H9 (cell line): ENCODE measurements at places on chromosomes 3 and 15.
A peak's percentile ranks its signal among the peaks of the same experiment; 100 is the strongest.

GRCh38 chr15:68631601-68632051 is 52.8 kb downstream of the CORO2B start:
- no peaks in the 10 kb centered on the region for H3K36me3 ChIP-seq
- H3K27ac ChIP-seq: no peak overlapping the region

GRCh38 chr3:167330993-167331785 is 48.9 kb downstream of the ZBBX start:
- H3K27ac ChIP-seq: no peak overlapping the region
- H3K27me3 ChIP-seq: no peaks in the 10 kb centered on the region
- no peak overlapping the region for H3K4me3 ChIP-seq
- DNase-seq: no peak

DNA sequence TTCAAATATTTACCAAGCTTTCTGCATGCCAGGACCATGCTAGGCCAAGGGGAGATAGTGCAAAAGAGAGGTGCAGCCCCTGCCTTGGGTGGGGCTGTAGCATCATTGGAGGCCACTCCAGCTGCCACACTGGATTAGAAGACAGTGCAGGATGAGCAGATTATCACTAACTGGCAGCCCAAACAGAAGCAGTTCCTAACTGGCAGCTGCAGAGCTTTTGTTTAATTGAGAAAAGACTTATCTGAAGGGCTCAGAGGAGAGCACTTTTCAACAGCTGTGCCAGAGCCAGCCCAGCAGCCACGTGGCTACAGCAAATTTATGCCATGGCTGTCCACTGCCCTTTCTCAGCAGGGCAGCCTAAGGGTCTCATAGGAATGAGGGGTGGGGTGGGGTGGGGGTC is 13.5 kb upstream of the ACSBG1 start:
- H3K27me3 ChIP-seq: no peaks in the 10 kb centered on the region
- H3K4me1 ChIP-seq: no peaks in the 10 kb centered on the region
- DNase-seq: no peak
- H3K27ac ChIP-seq: no peak overlapping the region
- peaks cover 3% of the 10 kb centered on the region; the same call in 2 of the 3 replicates for H3K36me3 ChIP-seq
- no peak overlapping the region for H3K4me3 ChIP-seq

- peak; percentile 39 for DNase-seq
- H3K27ac ChIP-seq: no peak overlapping the region
- no peaks in the 10 kb centered on the region for H3K27me3 ChIP-seq
- H3K36me3 ChIP-seq: peaks cover 13% of the 10 kb centered on the region
- no peak overlapping the region for H3K4me3 ChIP-seq
These were observed 34.6 kb upstream of the EPHA6 start for GRCh38 chr3:96779810-96780209.

- H3K4me1 ChIP-seq: no peaks in the 10 kb centered on the region; the same call in 1 of the 2 replicates
- H3K4me3 ChIP-seq: no peak overlapping the region
- no peaks in the 10 kb centered on the region for H3K27me3 ChIP-seq
These were observed 237.6 kb upstream of the BHLHE40 start for GRCh38 chr3:4741404-4742307.

DNA sequence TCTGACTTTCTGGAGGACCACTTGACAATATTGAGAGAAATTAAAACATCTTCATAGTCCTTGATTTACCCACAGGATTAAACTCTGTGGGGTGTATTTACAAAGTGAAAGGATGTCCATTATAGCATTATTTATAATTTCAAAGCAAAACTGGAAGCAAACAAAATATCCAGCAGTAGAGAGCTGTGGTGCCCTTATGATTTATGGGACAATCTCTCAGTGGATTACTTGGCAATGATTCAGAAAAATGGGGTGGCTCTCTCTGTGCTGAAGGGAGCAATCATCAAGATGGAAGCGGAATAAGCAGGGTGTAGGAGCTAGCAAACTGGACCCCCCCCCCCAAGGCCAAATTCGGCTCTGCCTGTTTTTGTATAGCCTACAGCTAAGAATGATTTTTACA is 9.0 kb downstream of the PPCDC start:
- H3K27me3 ChIP-seq: no peaks in the 10 kb centered on the region
- no peak overlapping the region for H3K27ac ChIP-seq
- DNase-seq: no peak
- no peak overlapping the region for H3K4me3 ChIP-seq
- H3K36me3 ChIP-seq: peaks cover 19% of the 10 kb centered on the region; the same call in 2 of the 3 replicates

- no peaks in the 10 kb centered on the region for H3K36me3 ChIP-seq
- no peaks in the 10 kb centered on the region; the same call in 1 of the 2 replicates for H3K4me1 ChIP-seq
- DNase-seq: no peak
- no peaks in the 10 kb centered on the region for H3K27me3 ChIP-seq
- H3K4me3 ChIP-seq: no peak overlapping the region
These were observed 28.8 kb downstream of the CD47 start for GRCh38 chr3:108062051-108062450.

GRCh38 chr15:94586099-94586498 is 354.7 kb downstream of the MCTP2 start:
- no peak overlapping the region for H3K27ac ChIP-seq
- no peaks in the 10 kb centered on the region; the same call in 1 of the 2 replicates for H3K27me3 ChIP-seq
- DNase-seq: no peak
- H3K4me1 ChIP-seq: no peaks in the 10 kb centered on the region; the same call in 1 of the 2 replicates
- H3K36me3 ChIP-seq: no peaks in the 10 kb centered on the region
- no peak overlapping the region for H3K4me3 ChIP-seq

DNA sequence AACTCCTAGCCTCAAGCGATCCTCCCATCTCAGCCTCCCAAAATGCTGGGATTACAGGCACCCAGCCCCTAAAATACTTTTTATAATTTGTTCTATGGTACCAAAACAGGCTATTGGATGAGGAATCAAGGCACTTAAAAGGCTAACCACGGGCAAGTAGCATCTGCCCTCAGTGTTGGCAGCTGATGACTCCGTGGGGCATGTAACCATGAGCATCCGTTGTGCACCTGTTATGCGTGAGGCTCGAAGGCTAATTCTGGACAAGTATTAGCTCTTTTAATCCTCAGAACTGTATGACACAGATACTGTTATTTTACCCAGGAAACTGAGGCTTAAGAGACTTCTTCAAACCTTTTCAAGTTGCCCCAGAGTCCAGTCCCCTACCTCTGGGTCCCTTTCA is 10.2 kb downstream of the WDR73 start:
- H3K4me1 ChIP-seq: no peaks in the 10 kb centered on the region
- H3K36me3 ChIP-seq: peaks cover 89% of the 10 kb centered on the region
- no peak overlapping the region for H3K27ac ChIP-seq
- no peak overlapping the region for H3K4me3 ChIP-seq
- H3K27me3 ChIP-seq: no peaks in the 10 kb centered on the region

- H3K27me3 ChIP-seq: no peaks in the 10 kb centered on the region
- H3K27ac ChIP-seq: no peak overlapping the region
- peaks cover 13% of the 10 kb centered on the region; the same call in 1 of the 2 replicates for H3K4me1 ChIP-seq
- H3K4me3 ChIP-seq: no peak overlapping the region
- peaks cover 78% of the 10 kb centered on the region for H3K36me3 ChIP-seq
These were observed 34.0 kb downstream of the DHX30 start for GRCh38 chr3:47836986-47837385.

DNA sequence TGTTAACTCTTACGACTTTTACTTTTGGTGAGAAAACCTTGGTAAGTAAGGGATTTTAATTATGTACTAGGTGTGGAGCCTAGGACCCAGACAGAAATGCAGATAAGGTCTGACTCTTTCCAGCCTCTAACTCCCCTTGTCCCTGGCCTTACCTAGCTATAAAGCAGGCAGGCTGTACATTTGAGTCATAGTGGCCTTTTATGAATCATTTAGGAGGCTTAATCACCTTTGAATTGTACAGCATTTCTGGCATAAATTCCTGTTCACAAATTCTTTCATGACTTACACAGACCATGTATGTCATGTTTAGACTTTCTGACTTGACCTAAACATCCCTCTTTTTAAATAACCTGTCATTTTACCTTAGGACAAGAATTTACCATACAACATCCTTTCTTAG is 47.4 kb downstream of the CHCHD4 start:
- peaks cover 8% of the 10 kb centered on the region for H3K36me3 ChIP-seq
- H3K27ac ChIP-seq: no peak overlapping the region
- H3K4me3 ChIP-seq: no peak overlapping the region
- no peak for DNase-seq
- H3K27me3 ChIP-seq: no peaks in the 10 kb centered on the region

DNA sequence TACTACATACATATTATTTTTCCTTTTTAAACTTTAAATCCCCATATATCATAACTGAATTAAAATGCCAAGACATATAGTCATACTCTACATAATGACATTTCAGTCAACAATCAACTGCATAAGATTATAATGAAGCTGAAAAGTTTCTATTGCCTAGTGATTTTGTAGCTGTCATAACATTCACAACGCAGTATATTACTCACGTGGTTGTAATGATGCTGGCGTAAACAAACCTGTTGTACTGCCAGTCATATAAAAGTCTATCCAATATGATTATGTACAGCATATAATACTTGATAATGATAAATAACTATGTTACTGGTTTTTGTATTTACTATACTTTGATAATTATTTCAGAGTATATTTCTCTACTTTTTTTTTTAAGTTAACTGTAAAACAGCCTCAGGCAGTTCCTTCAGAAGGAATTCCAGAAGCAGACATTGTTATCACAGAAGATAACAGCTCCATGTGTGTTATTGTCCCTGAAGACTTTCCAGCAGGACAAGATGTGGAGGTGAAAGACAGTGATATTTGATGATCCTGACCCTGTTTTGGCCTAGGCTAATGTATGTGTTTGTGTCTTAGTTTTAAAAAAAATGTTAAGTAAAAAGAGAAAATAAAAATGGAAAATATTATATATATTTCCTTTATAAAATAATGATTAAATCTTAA is 443.4 kb upstream of the UBE2E2 start:
- no peaks in the 10 kb centered on the region; the same call in 2 of the 3 replicates for H3K36me3 ChIP-seq
- no peaks in the 10 kb centered on the region for H3K27me3 ChIP-seq
- no peak overlapping the region for H3K27ac ChIP-seq
- no peaks in the 10 kb centered on the region for H3K4me1 ChIP-seq

DNA sequence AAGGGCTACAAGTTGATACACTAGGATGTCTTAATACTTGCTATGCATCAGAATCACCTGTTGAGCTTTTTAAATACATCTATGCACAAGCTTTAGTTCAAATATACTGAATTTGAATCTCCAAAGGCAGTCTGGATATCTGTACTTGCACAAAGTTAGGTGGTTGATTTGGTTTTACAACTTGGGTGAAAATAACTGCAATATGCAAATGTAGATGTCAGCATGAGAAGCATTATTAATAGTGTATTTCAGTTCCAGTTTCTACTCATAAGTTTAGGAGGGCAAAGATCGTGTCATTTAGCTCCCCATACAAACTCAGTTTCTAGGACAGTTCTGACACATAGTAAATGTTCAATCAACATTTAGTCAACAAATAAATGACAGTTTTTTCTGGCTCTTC is 25.6 kb downstream of the IQCB1 start:
- H3K4me3 ChIP-seq: no peak overlapping the region
- H3K27me3 ChIP-seq: no peaks in the 10 kb centered on the region
- peaks cover 26% of the 10 kb centered on the region for H3K36me3 ChIP-seq
- no peak for DNase-seq

- H3K4me1 ChIP-seq: no peaks in the 10 kb centered on the region
- no peak overlapping the region for H3K27ac ChIP-seq
- no peak overlapping the region for H3K4me3 ChIP-seq
- no peaks in the 10 kb centered on the region for H3K36me3 ChIP-seq
- no peaks in the 10 kb centered on the region for H3K27me3 ChIP-seq
These were observed 651.7 kb upstream of the CCDC54 start for GRCh38 chr3:106725566-106725965.

- H3K4me1 ChIP-seq: no peaks in the 10 kb centered on the region
- no peak overlapping the region for H3K4me3 ChIP-seq
- H3K27ac ChIP-seq: no peak overlapping the region
- no peaks in the 10 kb centered on the region for H3K36me3 ChIP-seq
- H3K27me3 ChIP-seq: no peaks in the 10 kb centered on the region
These were observed 134.7 kb upstream of the CCDC54 start for GRCh38 chr3:107242579-107242978.

DNA sequence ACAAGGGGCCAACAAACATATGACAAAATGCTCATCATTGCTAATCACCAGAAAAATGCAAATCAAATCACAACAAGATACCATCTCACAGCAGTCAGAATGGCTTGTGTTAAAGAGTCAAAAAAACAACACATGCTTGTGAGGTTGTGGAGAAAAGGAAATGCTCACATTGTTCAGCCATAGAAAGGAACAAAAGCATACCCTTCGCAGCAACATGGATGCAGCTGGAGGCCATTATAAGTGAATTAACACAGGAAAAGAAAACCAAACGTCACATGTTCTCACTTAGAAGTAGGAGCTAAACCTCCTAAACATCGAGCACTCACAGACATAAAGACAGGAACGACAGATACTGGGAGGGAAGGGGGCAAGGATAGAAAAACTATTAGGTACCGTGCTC is 678.4 kb upstream of the GRM7 start:
- no peak overlapping the region for H3K4me3 ChIP-seq
- H3K4me1 ChIP-seq: no peaks in the 10 kb centered on the region; the same call in 1 of the 2 replicates
- no peaks in the 10 kb centered on the region for H3K27me3 ChIP-seq
- H3K36me3 ChIP-seq: no peaks in the 10 kb centered on the region
- no peak overlapping the region for H3K27ac ChIP-seq

- H3K36me3 ChIP-seq: no peaks in the 10 kb centered on the region
- H3K4me3 ChIP-seq: no peak overlapping the region
- no peak for DNase-seq
- H3K4me1 ChIP-seq: no peaks in the 10 kb centered on the region; the same call in 1 of the 2 replicates
These were observed 111.8 kb upstream of the TMC3 start for GRCh38 chr15:81485806-81486205.

DNA sequence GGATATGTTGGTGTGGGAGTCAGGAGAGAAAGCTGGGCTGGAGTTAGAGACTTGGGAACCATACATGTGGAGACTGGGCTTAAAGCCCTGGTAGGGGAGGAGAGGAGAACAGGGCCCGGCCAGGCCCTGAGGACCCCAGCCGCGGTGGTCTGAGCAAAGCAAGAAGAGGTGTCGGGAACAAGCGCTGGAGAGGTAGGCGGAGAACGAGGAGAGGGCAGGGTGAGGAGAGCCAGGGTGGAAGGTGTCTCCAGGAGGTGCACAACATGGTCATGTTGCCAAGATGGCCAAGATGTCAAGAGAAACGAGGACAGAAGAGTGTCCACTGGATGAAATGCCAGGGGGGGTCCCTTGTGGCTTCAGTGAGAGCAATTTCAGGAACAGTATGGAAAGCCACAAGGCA is 5.5 kb downstream of the CHAC1 start:
- no peak overlapping the region for H3K27ac ChIP-seq
- H3K36me3 ChIP-seq: peaks cover 38% of the 10 kb centered on the region

DNA sequence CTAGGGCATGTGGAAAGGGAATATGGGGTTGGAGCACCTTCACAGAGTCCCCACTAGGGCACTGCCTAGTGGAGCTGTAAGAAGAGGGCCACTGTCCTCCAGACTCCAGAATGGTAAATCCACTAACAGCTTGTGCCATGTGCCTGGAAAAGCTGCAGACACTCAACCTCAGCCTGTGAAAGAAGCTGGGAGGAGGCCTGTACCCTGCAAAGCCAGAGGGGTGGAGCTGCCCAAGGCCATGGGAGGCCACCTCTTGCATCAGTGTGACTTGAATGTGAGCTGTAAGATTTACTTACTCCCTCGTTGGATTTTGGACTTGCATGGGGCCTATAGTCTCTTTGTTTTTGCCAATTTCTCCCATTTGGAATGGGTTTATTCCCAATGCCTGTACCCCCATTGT is 705.2 kb upstream of the ROBO1 start:
- H3K27ac ChIP-seq: no peak overlapping the region
- H3K36me3 ChIP-seq: no peaks in the 10 kb centered on the region
- H3K4me1 ChIP-seq: no peaks in the 10 kb centered on the region
- H3K27me3 ChIP-seq: no peaks in the 10 kb centered on the region
- no peak overlapping the region for H3K4me3 ChIP-seq
- DNase-seq: no peak

- no peaks in the 10 kb centered on the region for H3K27me3 ChIP-seq
- no peaks in the 10 kb centered on the region for H3K4me1 ChIP-seq
- no peak for DNase-seq
These were observed 89.2 kb downstream of the CGGBP1 start for GRCh38 chr3:87969620-87970019.
